ENCODE measurements at places on chromosomes 2 and 18. TPM values are rescaled to one million over a fixed set of nuclear protein-coding genes. Genes with fewer than 3 reads are reported as not detected.

DNA sequence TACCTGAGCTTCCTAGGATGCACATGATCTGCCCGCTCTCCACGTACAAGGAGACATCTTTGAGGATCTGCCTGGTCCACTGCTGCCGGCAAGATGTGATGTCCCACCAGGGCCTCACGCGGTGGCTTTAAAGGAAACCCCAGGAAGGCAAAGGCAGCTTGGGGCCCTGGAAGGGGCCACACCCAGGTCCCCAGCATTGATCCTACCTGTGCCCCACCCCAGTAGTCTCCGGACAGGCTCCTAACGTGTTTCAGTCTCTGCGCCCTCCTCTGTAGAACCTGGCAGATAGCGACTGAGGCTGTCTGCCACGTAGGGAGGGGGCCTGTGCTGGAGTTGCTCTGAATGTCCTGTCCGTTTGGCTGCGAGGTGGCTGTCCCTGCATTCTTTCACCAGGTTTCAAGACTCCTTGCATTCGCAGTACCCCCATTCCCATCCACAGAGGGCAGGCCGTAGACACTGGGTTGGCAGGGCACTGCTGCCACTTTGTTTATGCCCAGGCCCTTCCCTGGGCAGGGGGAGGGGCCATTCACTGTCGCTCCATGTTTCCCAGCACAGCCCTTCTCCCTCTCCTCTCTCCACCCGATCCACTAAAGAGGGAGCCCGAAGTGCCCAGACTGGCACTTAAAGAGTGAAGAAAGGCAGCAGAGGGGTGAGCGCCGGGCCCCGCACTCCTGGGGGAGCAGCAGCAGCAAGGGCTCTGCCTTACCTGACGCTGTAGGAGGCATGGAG lies 644 bp downstream of the ABCG5 start:
- no peak for DNase-seq

DNA sequence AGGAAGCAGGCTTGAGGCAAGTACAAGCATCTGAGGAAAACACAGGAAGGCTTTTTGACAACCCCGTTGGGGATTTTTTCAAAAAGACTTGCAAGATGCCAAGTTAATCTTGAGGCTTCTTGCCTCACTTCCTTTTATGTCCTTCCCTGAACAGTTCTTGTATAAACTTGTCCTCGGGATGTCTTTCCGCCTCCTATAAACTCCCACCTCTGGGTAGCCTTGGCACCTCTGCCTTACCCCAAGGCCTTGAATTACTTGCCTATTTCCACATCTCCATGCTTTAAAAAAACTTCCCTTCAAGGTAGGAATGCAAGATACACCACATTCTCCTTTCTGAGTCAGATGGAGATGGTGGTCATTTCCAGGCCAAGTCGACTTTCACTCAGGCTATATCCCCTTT lies 106.4 kb upstream of the RBBP8 start:
- no peak for DNase-seq

DNA sequence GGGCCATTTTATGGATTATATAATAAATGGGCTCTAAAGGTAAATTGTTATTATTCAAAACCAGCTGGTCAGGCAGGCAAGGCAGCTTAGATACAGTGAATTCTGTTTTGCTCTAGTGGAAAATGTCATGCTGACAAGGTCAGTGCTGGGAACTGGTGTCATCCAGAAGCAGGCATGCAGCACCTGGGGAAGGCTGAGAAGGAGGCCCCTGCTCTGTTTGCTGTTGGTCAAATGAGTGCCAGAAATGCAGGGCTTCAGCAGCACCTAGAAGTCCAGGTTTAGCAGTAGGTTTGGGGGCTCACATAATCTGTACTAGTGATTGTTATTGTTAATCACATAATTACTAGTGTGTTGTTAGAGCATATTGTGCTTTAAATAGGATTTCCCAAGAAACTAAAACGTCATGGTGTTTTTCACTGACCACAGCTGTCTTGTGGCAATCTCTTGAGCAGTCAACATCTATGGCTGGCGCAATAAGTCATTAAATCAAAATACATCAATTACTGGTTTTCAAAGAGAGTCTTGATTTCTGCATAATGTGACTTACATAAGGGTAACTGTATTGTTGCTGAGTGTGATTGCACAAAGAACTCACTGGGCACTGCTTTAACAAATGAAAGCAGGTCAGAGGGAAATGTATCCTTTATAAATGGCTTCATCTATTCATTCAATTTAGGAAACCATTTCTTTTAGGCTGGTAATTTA lies 99.1 kb downstream of the MYO3B start:
- no peak for DNase-seq

DNA sequence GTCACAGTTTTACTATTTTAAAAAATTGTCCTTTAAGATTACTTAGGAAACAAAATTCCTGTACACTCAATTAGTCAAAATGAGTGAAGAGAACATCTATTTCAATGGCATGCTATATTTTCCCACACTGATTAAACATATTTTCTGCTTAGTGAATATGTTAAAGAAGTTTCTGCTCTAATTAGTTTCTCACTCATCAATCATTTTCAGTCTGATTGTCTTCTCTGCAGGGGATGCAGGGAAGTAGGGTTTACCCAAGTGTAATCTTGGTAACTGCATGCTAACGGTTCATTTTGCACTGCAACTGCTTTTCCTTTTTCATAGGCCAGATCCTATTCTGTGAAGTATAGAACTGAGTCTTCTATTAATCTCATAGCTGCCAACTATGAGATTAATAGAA lies 78.5 kb downstream of the ARL6IP6 start:
- DNase-seq, result no peak

DNA sequence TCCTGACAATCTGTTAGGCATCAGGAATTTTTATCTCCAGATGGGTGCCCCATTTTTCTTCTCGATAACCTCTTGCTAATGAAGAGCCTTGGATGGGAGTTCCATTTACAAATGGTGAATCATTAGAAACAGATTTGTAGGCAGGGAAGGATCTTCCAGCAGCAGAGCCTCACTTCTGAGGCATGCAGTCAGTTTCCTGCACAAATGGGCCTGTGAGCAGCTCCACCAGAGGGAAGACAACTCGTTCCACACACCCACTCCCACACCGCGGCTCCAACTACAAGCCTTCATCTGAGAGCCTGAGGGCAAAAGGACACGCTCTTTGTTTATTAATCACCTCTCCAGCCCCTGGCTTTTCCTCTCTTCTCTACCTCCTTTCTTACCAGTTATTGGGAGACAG lies 108.5 kb downstream of the CTAGE1 start:
- no peak for DNase-seq

GRCh38 chr2:219467736-219468075 lies 31.0 kb upstream of the GMPPA start:
- no peak for DNase-seq

DNA sequence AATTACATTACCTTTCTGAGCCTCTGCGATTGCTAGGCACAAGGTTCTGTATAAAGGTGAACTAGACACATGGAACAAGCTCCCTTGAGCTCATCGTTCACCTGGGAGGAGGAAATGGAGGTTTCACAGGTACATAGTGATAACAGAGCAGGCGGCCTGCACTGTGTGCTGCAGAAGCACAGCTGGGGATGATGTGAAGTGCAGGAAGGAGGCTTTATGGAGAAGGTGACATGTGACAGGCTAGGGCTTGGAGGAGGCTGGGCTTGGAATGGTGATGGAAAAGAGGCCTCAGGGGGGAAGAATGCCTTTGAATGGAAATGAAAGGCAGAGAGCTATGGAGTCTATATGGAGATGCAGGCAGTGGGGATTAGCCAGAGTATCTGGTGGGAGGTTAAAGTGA lies 22.9 kb downstream of the MARCHF4 start:
- no peak for DNase-seq

- DNase-seq, result no peak
Observed at GRCh38 chr2:129748653-129749052, 230.8 kb upstream of the RAB6C start.

DNA sequence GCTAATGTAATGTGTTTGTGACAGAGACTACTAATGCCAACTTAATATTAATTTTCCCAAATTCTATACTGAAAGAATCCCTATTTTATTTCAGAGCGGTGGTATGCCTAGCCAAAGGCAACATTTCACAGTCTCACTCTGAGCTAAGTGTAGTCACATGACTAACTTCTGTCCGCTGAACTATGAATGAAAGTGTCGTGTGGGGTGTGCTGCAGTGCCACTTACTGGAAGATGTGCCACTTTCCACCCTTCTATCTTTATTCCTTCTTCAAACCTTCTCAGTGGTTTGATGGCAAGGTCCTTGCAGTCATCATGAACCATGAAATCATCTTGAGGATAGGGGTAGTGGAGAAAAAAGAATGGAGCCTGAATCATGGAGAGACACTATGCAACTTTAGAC lies 47.3 kb upstream of the C1D start:
- DNase-seq, result no peak

- no peak for DNase-seq
Observed at GRCh38 chr2:181363164-181363563, 94.0 kb upstream of the ITGA4 start.

DNA sequence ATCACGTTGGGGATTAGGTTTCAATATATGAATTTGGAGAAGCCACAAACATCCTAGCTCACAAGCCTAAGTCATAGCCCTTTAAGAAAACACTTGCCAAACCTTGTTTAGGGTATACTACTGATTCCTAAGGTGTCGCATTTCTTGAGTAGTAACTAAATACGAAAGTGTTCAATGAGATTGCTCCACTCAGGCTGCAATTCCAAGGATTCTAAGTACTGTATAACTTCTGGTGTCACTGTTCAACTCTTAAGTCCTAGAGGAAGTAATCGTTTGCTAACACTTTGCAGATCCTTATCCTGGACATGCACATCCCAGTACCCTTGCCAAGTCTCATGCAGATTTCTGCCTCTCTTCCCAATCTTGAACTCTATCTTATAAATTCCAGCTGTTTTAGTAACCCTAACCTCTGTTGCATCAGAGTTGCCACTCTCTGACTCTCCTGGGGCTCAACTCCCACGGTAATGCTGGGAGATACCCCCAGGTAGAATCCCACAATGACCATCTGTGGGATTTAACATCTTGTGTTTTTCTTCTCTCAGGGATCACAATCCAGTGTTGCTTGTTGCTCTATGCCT lies 122.4 kb downstream of the HIBCH start:
- no peak for DNase-seq

DNA sequence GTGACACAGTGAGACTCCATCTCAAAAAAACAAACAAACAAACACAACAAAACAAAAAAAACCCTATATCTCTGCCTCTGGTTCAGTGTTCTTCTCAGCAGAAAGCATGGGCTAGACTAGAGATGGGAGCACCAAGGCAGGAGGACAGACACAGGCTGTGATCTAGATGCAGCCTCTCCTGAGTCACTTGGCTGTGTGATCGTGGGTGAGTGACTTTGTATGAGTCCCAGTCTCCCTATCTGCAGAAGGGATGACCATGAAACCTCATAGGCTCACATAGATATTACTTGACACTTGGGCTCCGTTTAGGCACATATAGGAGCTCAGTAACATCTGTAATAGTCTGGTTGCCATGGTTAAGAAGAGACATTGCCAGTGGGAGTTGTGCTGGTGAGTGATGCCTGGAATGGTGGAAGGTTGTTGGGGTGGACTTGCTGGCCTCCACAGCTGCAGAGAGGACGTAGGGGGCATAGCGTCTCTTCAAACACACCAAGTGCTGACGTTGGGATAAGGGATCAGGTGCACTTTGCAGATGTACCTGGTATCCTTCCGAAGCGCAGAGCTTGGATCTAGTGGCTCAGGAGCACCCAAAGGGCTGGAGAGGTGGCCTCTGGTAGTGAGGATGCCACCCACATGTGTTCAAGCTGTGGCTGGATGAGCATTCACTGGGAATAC lies 318.9 kb upstream of the HS6ST1 start:
- no peak for DNase-seq

- peak; percentile 24 for DNase-seq
Observed at GRCh38 chr2:170361090-170361936, 183.4 kb downstream of the MYO3B start.

- DNase-seq, result no peak
Observed at GRCh38 chr2:85799215-85799956, 45.6 kb downstream of the ATOH8 start.

DNA sequence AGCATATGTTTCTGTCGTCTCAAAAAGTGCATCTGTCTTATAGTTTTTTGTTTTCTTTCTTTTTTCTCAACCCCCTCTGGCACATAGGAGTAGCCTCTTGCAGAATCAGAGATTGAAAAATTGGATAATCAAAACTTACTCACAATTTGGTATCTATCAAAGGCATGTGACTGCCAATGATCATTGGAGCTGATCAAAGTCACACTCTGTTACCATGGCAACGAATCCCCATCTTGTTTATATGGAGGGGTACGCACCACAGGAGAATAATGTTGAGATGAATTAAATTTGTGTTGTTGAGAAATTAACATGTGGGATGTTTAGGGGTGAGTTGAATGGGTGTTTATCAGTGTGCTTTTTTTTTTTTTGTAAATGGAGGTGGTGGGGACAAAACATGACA lies 458.3 kb upstream of the FANCL start:
- no peak for DNase-seq

DNA sequence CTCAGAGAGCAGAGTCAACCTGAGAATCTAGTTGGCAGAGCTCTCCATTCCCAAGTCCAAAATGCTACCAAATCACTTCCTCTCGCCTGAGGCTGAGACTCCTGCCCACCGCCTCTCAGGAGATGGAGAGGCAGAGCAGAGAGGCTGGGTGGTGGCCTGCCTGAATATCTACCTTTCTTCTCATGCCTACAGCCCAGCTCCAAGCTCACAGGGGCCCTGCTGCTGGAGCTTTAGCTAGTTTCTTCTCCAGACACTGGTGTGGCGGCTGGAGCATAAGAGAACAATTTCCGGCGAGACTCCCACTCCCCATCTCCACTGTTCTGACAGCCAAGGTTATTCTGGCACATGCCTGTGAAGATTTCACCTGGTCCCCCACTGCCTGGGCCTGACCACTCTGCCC lies 8.1 kb upstream of the CYP26B1 start:
- DNase-seq, result no peak

DNA sequence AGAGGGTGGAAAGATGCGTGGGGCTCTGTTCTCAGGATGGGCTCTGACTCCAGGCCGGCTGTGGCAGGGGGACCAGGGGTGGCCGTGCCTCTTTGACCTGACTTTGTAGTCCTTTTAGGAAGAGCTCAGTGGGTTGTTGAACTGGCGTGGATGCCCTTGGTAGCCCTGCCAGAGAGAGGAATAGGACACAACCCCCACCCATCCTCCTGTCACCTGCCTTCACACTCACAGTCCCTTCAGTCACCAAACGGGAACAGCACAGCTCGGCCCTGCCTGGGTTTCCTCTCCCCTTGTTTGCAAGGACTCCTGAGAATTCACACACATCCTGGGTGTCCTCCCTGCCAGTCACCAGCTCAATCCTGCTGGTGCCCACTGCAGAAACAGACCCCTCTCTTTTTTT lies 20.1 kb upstream of the MRPL33 start:
- DNase-seq, result no peak

GRCh38 chr2:176328149-176328548 lies 58.9 kb downstream of the MTX2 start:
- DNase-seq, result no peak

- no peak for DNase-seq
Observed at GRCh38 chr2:231007286-231008098, 11.6 kb downstream of the SPATA3 start.

Gene ANKRD62
- not detected for total RNA-seq

Gene CCNYL1
- 12.6 TPM for total RNA-seq

Gene ZNF396
- total RNA-seq, result 1.5 TPM

Gene CD28
- total RNA-seq, result 0.64 TPM

Gene SDC1
- total RNA-seq, result 0.15 TPM

Gene PTCD3
- total RNA-seq, result 98.0 TPM

Gene MROH2A
- total RNA-seq, result not detected

Gene QPCT
- total RNA-seq, result 2.2 TPM
